ENCODE measurements at places on chromosomes 7 and 10.

DNA sequence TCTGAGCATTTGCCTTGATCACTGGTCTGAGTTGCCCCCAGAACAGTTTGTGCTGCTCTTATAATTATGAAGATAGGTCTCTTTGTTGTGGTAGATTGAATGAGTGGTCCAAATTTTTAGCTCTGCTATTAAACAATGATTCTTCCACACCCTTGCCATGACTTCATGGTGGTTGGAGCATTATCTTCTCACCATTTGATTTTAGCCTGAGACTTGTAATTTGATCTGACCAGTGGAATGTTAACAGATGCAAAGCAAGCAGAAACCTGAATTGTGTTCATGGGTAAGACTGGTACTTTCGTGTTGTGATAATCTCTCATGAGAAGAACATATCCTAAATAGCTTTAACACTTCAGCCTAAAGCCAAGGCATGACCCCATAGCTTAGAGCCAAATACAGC, 139.1 kb downstream of the TFPI2 start:
- DNase-seq = no peak

GRCh38 chr7:94666879-94667587, 11.1 kb upstream of the SGCE start:
- no peak for DNase-seq

DNA sequence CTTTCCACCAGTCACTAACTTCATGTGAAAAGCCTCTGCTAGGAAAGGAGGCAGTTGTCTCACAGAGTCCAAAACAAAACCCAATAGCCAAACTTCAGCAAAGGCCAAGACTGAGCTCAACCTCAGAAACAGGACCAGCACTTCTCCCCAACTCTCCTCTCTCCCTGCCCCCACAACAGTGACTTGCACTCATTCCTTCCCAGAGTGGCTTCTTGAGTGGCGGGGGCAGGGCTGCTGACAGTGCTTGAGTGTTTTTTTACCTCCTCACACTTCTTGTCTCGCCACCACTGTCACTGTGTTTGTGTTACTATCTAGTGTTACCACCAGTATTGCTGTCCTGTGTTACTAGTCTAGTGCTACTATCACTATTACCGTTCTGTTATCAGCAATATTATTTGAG, 206.8 kb downstream of the KLF6 start:
- DNase-seq = no peak

GRCh38 chr10:130999376-131000202, 311.9 kb downstream of the TCERG1L start:
- no peak for DNase-seq

DNA sequence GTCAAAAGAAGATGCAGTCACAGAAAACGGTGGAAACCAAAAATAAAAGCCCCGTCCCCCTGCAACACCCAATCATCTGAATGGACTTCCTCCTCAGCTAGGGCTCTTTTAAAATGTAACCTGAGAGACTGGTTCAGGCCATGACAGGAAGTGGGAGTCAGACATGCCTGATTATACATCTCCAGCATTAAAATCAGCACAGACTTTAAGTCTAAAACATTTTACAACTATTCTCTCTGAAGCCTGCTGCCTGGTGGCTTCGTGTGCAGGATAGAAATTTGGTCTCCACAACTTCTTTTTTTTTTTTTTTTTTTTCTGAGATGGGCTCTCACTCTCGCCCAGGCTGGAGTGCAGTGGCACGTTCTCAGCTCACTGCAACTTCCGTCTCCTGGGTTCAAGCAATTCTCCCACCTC, 30.3 kb downstream of the HACD1 start:
- no peak for DNase-seq
